ENCODE measurements at places on chromosomes 12 and 14. TPM values are rescaled to one million over a fixed set of nuclear protein-coding genes. Genes with fewer than 3 reads are reported as not detected.

Gene MYO1H
- not detected for total RNA-seq

Gene TAMALIN
- 0.53 TPM for total RNA-seq

Gene C12orf60
- total RNA-seq = 1.8 TPM

Gene GPR162
- total RNA-seq = 0.93 TPM

Gene ALDH2
- 88.2 TPM for total RNA-seq

Gene ACOT6
- not detected for total RNA-seq

Gene RNF212B
- not detected for total RNA-seq

Gene PDE3A
- total RNA-seq = 5.6 TPM

Gene CREBL2
- total RNA-seq = 21.0 TPM

Gene SMOC1
- total RNA-seq = 21.8 TPM

Gene MGAT4C
- 0.08 TPM for total RNA-seq

Gene RND1
- total RNA-seq = 19.3 TPM

Gene REM2
- total RNA-seq = 0.29 TPM

Gene VEZT
- total RNA-seq = 64.3 TPM

Gene RPGRIP1
- 0.54 TPM for total RNA-seq

Gene TESPA1
- not detected for total RNA-seq

Gene GATC
- total RNA-seq = 28.8 TPM

Gene CCDC197
- total RNA-seq = not detected

Gene HOXC9
- 7.6 TPM for total RNA-seq

Gene TCL1B
- not detected for total RNA-seq

Gene PRH2
- not detected for total RNA-seq

Gene PZP
- not detected for total RNA-seq

Gene CLEC12A
- total RNA-seq = not detected

Gene ACYP1
- total RNA-seq = 25.5 TPM

Gene PXMP2
- 28.6 TPM for total RNA-seq

Gene TTC6
- 0.36 TPM for total RNA-seq

Gene LRFN5
- not detected for total RNA-seq

Gene APOF
- not detected for total RNA-seq

Gene KIF5A
- total RNA-seq = 0.18 TPM

Gene TAS2R8
- not detected for total RNA-seq

Gene RGS6
- not detected for total RNA-seq

Gene KLHDC1
- total RNA-seq = 0.25 TPM

Gene HVCN1
- 0.80 TPM for total RNA-seq

Gene TBX3
- total RNA-seq = 21.5 TPM

Gene TCHP
- total RNA-seq = 20.1 TPM

Gene ADAM20
- total RNA-seq = not detected

Gene ELK3
- total RNA-seq = 48.8 TPM

Gene CLECL1
- not detected for total RNA-seq

Gene TMEM233
- 0.11 TPM for total RNA-seq

Gene ZFHX2
- total RNA-seq = 1.5 TPM

Gene IFNG-AS1
- not detected for total RNA-seq

Gene DBX2
- not detected for total RNA-seq
